ENCODE measurements at places on chromosomes 7 and 10.

GRCh38 chr7:67618556-67619162 is 622.0 kb downstream of the TYW1 start:
- no peak for DNase-seq

GRCh38 chr7:75662579-75663301 is 76.0 kb downstream of the HIP1 start:
- DNase-seq: no peak

DNA sequence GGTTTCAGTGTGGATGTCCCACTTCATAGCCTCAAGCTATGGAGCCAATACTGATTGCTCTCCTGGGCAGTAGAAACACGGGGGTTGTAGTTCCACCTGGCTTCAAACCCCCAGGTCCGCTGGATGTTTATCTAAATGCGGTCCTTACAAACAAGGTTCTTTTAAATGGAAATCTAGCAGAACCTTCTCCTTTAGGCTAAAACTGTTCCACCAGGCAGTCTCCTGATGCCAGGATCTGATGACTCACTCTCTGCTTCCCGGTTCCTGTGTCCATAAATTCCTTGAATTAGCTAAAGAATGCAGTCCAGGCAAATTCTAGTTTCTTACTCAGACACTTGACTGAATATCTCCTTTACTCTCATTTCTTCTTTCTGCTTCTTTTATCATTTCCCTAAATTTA is 108.4 kb upstream of the FAM3C start:
- DNase-seq: no peak

GRCh38 chr7:27096768-27097514 is 1.1 kb upstream of the HOXA1 start:
- no peak for DNase-seq

GRCh38 chr10:88361494-88361893 is 221.6 kb downstream of the RNLS start:
- no peak for DNase-seq

DNA sequence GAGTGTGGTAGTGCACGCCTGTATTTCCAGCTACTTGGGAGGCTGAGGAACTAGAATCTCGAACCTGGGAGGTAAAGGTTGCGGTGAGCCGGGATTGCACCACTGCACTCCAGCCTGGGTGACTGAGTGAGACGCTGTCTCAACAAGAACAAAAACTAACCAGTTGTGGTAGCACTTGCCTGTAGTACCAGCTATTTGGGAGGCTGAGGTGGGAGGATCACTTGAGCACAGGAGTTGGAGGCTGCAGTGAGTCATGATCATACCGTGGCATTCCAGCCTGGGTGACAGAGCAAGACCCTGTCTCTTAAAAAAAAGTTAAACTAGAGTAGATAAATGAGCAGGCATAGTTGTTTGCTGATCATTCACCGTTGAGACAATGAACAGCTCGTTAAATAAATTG is 48.9 kb downstream of the CUX1 start:
- DNase-seq: no peak

DNA sequence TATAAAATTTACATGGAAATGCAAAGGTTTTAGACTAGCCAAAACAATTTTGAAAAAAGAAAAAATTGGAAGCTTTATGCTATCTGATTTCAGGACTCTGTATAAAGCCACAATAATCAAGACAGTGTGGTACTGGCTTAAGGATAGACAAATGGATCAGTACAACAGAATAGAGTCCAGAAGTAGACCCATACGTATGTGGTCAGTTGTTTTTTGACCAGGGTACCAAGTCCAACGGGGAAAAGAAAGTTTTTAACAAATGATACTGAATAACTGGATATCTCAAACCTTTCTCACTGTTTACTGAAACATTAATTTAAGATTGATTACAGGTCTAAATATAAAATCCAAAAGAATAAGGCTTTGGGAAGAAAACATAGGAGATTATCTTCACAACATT is 79.7 kb downstream of the PODXL start:
- DNase-seq: no peak

GRCh38 chr7:145795132-145795531 is 321.5 kb upstream of the CNTNAP2 start:
- no peak for DNase-seq

GRCh38 chr7:44975331-44976039 is 3.3 kb downstream of the MYO1G start:
- no peak for DNase-seq

DNA sequence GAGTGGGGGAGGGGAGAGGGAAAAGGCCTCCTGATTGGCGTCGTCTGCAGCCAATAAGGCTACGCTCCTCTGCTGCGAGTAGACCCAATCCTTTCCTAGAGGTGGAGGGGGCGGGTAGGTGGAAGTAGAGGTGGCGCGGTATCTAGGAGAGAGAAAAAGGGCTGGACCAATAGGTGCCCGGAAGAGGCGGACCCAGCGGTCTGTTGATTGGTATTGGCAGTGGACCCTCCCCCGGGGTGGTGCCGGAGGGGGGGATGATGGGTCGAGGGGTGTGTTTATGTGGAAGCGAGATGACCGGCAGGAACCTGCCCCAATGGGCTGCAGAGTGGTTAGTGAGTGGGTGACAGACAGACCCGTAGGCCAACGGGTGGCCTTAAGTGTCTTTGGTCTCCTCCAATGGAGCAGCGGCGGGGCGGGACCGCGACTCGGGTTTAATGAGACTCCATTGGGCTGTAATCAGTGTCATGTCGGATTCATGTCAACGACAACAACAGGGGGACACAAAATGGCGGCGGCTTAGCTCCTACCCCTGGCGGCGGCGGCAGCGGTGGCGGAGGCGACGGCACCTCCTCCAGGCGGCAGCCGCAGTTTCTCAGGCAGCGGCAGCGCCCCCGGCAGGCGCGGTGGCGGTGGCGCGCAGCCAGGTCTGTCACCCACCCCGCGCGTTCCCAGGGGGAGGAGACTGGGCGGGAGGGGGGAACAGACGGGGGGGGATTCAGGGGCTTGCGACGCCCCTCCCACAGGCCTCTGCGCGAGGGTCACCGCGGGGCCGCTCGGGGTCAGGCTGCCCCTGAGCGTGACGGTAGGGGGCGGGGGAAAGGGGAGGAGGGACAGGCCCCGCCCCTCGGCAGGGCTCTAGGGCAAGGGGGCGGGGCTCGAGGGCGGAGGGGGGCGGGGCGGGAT is at the start of gene KAT6B:
Gene KAT6B (plus strand): TSS at position 459 of the 903 bp plus-strand sequence. CDS start 16,258 bp downstream, outside the sequence.
- DNase-seq: peak; percentile 96

DNA sequence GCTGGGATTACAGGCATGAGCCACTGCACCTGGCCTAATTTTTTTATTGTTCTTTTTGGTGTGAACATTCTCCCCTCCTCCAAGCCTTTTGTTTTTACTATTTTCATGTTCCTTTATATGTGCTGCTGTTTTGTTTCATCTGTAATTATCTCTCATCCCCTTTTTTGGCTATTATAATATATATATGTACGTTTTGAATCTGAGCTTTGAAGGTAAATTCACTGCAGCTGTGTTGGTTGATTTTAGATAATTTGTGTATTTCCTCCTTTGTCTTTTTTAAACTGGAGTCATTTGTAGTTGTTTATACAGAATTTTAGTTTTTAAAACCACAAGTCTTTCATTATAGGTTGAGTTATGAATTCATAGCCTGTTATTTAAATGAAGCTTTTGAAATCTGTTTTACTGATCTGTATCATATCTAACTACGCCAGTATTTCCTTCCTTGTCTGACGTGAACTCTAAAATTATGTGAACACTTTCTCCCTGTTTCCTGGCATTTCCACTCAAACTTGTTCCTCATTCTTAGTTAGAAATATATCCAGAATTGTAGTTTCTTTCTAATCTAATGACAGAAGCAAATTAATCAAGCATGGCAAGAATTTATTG is 54.9 kb downstream of the PTEN start:
- no peak for DNase-seq

DNA sequence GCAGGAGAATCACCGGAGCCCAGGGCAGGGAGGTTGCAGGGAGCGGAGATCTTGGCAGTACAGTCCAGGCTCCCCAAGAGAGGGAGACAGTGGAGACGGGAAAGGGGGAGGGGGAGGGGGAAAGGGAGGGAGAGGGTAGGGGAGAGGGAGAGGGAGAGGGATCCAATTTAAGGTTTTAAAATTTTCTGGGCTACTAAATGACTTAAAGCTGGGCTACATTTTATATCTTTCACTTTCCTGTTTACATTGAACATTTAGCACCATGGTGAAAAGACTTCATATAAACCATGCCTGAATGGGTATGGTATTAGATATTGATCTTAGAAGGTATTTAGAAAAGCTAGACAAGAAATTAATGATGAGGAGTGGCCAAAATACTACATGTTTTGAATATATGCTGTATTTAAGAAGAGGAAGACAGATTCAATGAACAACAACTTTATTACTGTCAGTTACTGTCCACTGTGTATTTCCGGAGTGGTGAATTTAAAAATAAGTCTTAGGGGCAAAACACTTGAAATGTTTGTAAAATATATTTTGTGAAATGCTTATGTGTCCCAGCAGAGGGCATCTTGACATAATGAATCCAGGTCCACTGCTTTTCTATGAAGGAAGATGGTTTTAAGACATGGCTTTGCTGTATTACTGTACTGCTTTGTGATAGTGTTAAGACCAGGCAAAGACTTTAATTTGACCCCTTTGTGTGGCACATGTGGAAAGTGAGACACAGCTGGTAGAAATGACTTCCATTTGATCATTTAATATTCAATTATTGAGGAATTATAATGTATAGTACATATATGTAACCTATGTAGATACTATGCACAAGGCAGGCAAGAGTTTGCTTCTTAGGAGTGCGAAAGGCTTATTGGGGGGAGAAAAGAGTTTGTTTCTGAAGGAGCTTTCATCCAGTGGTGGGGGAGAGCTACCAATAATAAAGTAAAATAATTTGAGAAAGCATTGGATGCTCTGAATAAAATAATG is 52.8 kb downstream of the NRF1 start:
- DNase-seq: peak; percentile 47

- no peak for DNase-seq
These were observed 126.6 kb upstream of the RAB11FIP2 start for GRCh38 chr10:118173296-118173695.

GRCh38 chr10:120667276-120667675 is 183.9 kb upstream of the WDR11 start:
- DNase-seq: no peak

GRCh38 chr7:857661-858060 is 18.7 kb upstream of the GET4 start:
- no peak for DNase-seq

- DNase-seq: no peak
These were observed 777.7 kb downstream of the LRMDA start for GRCh38 chr10:76209135-76209534.

- DNase-seq: no peak
These were observed 69.9 kb downstream of the HYCC1 start for GRCh38 chr7:22944022-22944421.

DNA sequence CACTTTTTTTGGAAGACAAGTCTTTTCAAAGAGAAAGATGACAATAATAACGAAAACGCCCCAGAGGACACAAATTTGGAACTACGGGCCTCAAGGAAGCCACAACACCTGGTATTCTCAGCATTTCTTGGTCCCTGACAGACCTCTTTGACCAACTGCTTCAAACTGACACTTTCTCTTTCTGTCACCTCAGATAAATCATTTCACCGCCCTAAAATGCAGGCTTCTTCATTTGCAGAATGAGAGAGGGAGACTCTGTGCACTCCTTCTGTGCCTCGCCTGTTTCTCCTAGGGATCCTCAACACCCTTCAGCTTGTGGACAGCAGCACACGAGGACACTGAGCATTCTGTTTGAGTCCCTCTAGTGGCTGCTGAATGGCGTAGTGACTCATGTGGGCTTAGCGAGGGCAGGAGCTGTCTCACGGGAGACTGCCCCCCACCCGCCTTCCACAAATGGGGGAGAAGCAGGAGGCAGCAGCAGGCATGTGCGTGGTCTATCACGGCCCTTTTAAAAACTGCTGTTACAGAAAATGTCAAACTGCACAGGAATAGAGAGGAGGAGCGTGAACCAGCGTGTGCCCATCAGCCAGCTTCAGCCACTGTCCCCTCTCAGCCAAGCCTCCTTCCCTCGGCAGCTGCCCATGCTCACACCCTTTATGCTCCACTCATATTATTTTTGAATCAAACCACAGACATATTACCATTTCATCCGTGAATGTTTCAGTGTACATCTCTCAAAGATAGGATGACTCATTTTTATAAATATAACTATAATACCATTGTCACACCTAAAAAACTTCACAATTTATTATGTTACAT is 41.4 kb downstream of the GSDME start:
- DNase-seq: peak; percentile 54

DNA sequence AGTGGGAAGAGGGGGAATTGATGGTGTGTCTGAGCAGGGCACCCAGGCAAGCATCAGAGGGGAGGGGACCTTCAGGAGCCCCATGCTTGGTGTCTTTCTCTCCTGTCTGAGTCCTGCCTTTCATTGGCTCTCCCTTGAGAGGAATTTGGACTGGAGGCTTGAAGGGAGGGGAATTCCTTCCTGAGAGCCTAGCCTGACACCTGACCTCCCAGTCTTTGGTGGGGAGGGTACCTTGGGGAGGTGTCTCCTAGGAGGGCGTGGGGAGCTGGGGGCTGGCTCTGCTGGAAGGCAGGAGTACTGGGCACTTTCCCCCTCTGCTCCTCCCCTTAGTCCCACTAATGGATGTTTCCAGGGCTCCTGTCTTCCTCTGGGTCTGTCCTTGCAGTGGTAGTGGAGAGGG is 1.3 kb upstream of the SFRP5 start:
- no peak for DNase-seq

GRCh38 chr7:2880874-2881533 is 36.9 kb upstream of the GNA12 start:
- DNase-seq: no peak

GRCh38 chr7:157854066-157854891 is 517.5 kb downstream of the DNAJB6 start:
- no peak for DNase-seq

DNA sequence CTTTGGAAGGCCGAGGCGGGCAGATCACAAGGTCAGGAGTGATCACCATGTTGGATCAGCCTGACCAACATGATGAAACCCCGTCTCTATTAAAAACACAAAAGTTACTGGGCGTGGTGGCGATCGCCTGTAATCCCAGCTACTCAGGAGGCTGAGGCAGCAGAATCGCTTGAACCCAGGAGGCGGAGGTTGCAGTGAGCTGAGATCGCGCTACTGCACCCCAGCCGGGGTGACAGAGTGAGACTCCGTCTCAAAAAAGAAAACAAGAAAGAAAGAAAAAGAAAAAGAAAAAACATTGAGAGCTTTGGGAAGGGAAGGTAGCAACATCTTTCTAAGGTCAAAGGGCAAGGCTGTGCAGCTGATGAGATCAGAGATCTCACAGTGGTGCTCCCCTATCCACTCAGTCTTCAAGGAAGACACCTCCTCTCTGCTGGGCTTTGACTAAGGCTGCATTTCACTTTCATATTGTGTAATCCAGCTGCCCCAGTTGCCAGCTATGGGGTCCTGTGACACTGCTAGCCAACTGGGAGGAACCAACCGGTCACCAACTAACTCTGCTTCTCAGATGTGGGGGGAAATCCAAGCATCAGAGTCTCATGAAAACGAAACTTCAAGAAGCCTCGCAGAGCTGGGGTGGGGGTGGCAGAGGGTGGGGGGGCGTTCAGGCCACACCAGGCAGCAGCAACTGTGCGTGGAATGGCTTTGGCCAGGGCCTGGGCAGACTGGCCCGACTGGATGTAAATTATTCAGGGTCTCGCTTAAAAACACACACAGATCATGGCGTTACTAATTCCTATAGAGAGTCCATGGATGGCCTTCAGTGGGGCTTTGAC is 1.5 kb downstream of the IL15RA start:
- no peak for DNase-seq

GRCh38 chr7:117017702-117018266 is 64.5 kb downstream of the ST7 start:
- DNase-seq: no peak

Data from HuH-7.5 (cell line).